ENCODE measurements at places on chromosomes 4 and X. TPM values are rescaled to one million over a fixed set of nuclear protein-coding genes. Genes with fewer than 3 reads are reported as not detected.

- H3K4me1 ChIP-seq: no peaks in the 10 kb centered on the region
- H3K27me3 ChIP-seq: peaks cover 11% of the 10 kb centered on the region
- no peak overlapping the region for H3K27ac ChIP-seq
These were observed 29.7 kb upstream of the MGST2 start for GRCh38 chr4:139635966-139636365.

- no peaks in the 10 kb centered on the region for H3K27me3 ChIP-seq
- H3K4me3 ChIP-seq: no peak overlapping the region
- no peak overlapping the region for H3K27ac ChIP-seq
- no peak for DNase-seq
These were observed 169.7 kb downstream of the PDHA2 start for GRCh38 chr4:96009427-96010119.

The KCND1 gene
- total RNA-seq: 1.3 TPM

- no peaks in the 10 kb centered on the region for H3K36me3 ChIP-seq
- no peaks in the 10 kb centered on the region for H3K4me1 ChIP-seq
- H3K27me3 ChIP-seq: no peaks in the 10 kb centered on the region
- H3K27ac ChIP-seq: no peak overlapping the region
These were observed 101.9 kb downstream of the RASL11B start for GRCh38 chr4:52964011-52964410.

The SRPX2 gene
- 124 TPM for total RNA-seq

The FAM241A gene
- 9.1 TPM for total RNA-seq

DNA sequence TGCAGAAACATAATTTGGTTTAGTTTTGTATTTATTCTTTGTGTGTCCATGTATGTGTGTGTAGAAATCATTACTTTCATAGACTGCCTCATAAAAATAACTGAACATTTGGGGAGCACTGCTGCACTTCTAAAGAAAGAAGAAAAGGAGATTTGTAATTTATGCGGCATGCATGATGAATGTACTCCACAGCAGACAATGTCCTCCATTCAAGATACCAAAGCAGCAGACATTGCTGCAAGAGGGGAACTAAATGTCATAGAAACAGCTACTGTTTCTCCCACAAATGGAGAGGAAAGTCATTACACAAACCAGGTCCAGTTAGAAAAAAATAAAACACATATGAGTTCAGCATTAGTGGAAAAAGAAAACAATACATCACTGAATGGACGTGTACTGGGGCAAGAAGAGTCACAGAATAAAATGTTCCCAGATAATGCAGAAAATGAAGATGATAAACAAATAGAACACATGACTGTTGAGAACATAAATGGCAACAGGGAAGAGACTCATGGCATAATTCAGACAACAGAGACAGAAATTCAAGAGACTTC is 2.6 kb downstream of the DTHD1 start:
- no peak for DNase-seq
- no peaks in the 10 kb centered on the region for H3K27me3 ChIP-seq
- H3K4me3 ChIP-seq: no peak overlapping the region
- H3K36me3 ChIP-seq: no peaks in the 10 kb centered on the region
- no peak overlapping the region for H3K27ac ChIP-seq

DNA sequence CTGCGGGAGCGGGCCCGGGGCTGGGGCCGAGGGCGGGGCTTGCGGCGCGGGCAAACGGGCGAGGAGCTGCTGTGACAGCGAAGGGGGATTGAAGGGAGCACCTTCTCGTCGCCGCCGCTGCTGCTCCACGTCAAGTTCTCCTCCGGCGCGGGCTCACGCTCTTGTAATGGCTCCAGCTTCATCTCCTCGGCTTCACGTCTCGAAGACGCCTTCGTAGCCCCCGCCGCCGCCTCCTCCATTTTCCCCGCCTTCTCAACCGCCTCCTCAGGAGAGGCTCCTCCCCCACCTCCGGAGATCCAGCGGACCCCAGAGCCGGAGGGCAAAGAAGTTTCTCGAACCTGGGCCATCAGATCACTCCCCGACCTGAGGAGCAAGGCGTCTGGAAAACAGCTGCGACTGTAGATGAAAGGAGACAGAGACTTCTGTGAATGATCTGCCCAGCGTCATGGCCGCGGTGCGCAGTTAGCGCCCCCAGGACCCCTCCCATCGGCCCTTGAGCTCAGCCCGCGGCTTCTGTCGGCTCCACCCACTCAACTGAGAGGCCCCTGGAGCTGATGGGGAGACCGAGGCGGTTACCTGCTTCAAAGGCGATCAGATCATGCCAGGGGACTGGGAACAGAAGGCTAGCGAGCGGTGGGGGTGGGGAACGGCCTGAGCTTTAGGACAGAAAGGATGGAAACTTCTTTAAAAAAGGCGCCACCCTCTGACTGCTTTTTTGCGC is 895 bp downstream of the USP51 start:
- no peaks in the 10 kb centered on the region for H3K27me3 ChIP-seq
- no peaks in the 10 kb centered on the region for H3K36me3 ChIP-seq
- H3K27ac ChIP-seq: peak overlapping the region; percentile 54
- H3K4me3 ChIP-seq: peak overlapping the region; percentile 61
- peaks cover 2% of the 10 kb centered on the region for H3K4me1 ChIP-seq

Measured in endothelial cell of umbilical vein (primary cell).